GM23338 (cell line): ENCODE measurements at places on chromosomes 5 and 9. TPM values are rescaled to one million over a fixed set of nuclear protein-coding genes. Genes with fewer than 3 reads are reported as not detected.

DNA sequence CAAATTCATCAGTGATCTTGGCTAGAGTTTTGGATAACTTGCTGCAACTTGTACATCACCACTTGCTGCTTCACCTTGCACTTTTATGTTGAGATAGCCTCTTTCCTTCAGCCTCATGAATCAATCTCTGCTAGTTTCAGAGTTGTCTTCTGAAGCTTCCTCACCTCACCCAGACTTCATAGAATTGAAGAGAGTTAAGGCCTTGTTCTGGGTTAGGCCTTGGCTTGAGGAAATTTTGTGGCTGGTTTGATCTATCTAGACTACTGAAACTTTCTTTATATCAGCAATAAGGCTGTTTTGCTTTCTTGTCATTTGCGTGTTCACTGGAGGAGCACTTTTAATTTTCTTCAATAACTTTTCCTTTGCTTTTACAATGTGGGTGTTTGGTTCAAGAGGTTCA lies 12.8 kb downstream of the FER start:
- DNase-seq = no peak

DNA sequence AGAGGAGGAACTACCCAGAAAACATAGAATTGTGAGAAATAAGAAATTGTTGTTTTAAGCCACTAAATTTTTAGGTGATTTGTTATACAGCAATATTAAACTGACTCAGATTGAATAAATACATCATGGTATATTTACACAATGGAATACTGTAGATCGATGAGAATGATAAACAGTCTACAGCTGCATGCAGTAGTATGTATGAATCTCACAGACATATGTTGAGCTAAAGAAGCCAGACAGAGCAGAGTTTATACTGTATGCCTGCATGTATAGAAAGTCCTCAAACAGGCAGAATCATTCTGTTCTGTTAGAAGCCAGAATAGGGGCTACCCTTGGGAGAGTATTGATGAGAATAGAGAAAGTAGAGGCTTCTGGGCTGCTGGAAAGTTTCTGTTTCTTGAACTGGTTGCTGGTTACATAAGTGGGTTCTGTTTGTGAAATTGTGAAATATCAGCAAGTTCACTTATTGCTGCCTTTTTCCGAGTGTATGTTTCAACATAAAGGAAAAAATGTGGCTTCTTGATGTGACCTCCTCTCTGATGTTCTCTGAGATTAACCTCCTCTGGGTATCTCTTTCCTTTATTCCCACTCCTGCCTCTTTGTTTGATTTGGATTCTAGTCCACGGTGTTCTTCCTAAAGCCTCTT lies 9.6 kb downstream of the KIAA1958 start:
- no peak for DNase-seq

GRCh38 chr9:134233022-134233421 lies 68.7 kb upstream of the RNU6ATAC start:
- DNase-seq = no peak

- peak; percentile 15 for DNase-seq
Observed at GRCh38 chr9:87567571-87567970, 69.9 kb downstream of the DAPK1 start.

- DNase-seq = no peak
Observed at GRCh38 chr5:102627315-102627714, 127.8 kb upstream of the PAM start.

- peak; percentile 26 for DNase-seq
Observed at GRCh38 chr9:37650299-37650872, 368 bp upstream of the FRMPD1 start.

GRCh38 chr9:35684921-35685320 lies 4.8 kb downstream of the TPM2 start:
- no peak for DNase-seq

- peak; percentile 66 for DNase-seq
Observed at GRCh38 chr5:21919414-21920022, 933.6 kb downstream of the CDH12 start.

DNA sequence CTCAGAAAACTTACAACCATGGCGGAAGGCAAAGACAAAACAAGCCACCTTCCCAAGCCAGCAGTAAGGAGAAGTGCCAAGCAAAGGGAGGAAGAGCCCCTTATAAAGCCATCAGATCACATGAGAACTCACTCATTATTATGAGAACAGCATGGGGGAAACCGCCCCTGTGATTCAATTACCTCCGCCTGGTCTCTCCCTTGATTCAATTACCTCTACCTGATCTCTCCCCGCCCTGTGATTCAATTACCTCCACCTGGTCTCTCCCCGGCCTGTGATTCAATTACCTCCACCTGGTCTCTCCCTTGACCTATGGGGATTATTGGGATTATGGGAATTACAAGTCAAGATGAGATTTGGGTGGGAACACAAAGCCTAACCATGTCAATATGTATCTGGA lies 467.3 kb upstream of the FTMT start:
- peak; percentile 28 for DNase-seq

GRCh38 chr9:129011761-129012181 lies 16.4 kb downstream of the SH3GLB2 start:
- no peak for DNase-seq

Gene FBXL17
- polyA plus RNA-seq = 1.9 and 2.0 TPM in 2 replicates

Gene COL15A1
- 0.18 TPM in 1 of 2 replicates, not detected in the other for polyA plus RNA-seq

Gene SPATA31A7
- polyA plus RNA-seq = not detected in 2 replicates

Gene SEMA6A
- polyA plus RNA-seq = 220 and 233 TPM in 2 replicates
